ENCODE measurements at places on chromosomes 2 and 18.
A peak's percentile ranks its signal among the peaks of the same experiment; 100 is the strongest.

- no peak overlapping the region for H3K4me3 ChIP-seq
- no peaks in the 10 kb centered on the region for H3K27me3 ChIP-seq
- no peak for DNase-seq
- no peak overlapping the region for H3K27ac ChIP-seq
- H3K36me3 ChIP-seq, result no peaks in the 10 kb centered on the region
Measured at GRCh38 chr2:79370976-79371538, 141.8 kb upstream of the CTNNA2 start.

- no peak overlapping the region for H3K4me3 ChIP-seq
- no peak overlapping the region for H3K27ac ChIP-seq
- no peak for DNase-seq
- H3K4me1 ChIP-seq, result no peaks in the 10 kb centered on the region
- H3K36me3 ChIP-seq, result no peaks in the 10 kb centered on the region
- H3K27me3 ChIP-seq, result no peaks in the 10 kb centered on the region
Measured at GRCh38 chr2:7915302-7916091, 766.4 kb upstream of the ID2 start.

DNA sequence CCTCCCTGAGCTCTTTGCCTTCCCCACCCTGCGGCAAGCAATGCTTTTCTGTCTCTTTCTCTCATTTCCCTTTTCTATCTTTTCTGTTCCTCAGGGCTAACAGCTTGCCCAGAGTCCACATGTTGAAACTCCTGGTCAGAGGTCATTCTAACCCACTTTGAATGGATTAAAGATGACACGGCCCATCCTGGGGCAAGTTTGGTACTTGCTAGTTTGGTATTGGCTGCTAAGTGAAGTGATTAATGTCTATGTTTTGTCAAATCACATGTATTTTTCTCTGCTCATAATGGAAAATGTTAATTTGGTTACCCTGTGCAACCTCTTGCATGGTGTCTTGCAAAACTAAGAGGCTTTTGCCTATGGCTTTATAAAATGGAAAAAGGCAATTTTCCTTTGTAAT lies 960.2 kb downstream of the CNTNAP5 start:
- H3K27ac ChIP-seq, result no peak overlapping the region
- no peaks in the 10 kb centered on the region for H3K27me3 ChIP-seq
- no peak for DNase-seq
- H3K4me3 ChIP-seq, result no peak overlapping the region

- no peak for DNase-seq
- no peak overlapping the region for H3K27ac ChIP-seq
- H3K4me3 ChIP-seq, result no peak overlapping the region
Measured at GRCh38 chr2:37706334-37707183, 35.1 kb upstream of the CDC42EP3 start.

GRCh38 chr2:79099140-79099686 lies 11.4 kb upstream of the REG1B start:
- no peak overlapping the region for H3K4me3 ChIP-seq
- no peak for DNase-seq

- no peaks in the 10 kb centered on the region for H3K36me3 ChIP-seq
- no peak overlapping the region for H3K27ac ChIP-seq
- peaks cover 3% of the 10 kb centered on the region for H3K27me3 ChIP-seq
- no peaks in the 10 kb centered on the region for H3K4me1 ChIP-seq
- no peak overlapping the region for H3K4me3 ChIP-seq
Measured at GRCh38 chr2:158725441-158725891, 69.7 kb upstream of the DAPL1 start.

GRCh38 chr2:70919672-70920366 lies 15.9 kb upstream of the ATP6V1B1 start:
- no peak overlapping the region for H3K27ac ChIP-seq
- peaks cover 8% of the 10 kb centered on the region for H3K27me3 ChIP-seq
- peak; percentile 88 for DNase-seq
- no peaks in the 10 kb centered on the region for H3K36me3 ChIP-seq

GRCh38 chr18:65610939-65611338 lies 139.9 kb upstream of the CDH7 start:
- H3K4me3 ChIP-seq, result no peak overlapping the region
- no peak overlapping the region for H3K27ac ChIP-seq
- no peaks in the 10 kb centered on the region for H3K27me3 ChIP-seq

DNA sequence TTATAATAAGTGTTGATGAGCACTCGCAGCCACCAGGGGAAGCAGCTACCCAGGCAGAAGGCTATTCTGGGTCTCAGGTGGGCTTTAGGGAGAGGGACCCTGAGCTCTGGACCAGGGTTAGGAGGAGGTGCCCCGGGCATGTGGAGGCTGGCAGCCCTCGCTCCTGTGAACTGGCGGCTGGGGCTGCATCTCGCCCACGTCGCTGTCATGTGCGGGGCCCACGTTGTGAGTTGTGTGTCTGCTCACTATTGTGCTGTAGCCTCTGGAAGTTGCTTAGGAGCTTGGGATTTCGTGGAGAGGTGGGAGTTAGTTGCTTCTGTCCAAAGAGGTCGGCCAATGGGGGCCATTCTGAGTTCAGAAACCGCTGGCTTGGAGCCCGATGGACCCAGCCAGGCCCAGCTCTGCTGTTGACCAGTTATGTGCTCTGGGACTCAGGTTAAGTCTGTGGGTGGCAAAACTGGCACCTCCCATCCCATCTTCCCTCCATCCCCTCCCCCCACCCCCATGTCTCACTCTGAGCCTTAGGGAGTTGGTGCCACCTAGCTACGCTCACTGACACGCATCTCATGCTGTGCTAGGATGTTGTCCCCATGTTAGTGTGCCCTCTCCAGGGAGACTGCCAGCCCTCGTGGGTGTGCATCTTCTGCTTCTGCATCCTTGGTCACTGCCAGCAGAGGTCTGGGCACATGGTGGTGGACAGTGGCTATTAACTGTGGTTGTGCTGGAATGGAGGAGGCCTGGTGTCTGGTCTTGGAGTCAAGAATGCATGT lies 18.5 kb downstream of the RRM2 start:
- no peaks in the 10 kb centered on the region for H3K36me3 ChIP-seq
- no peaks in the 10 kb centered on the region for H3K4me1 ChIP-seq

- peaks cover 14% of the 10 kb centered on the region for H3K27me3 ChIP-seq
- no peak overlapping the region for H3K27ac ChIP-seq
- no peaks in the 10 kb centered on the region for H3K4me1 ChIP-seq
- H3K36me3 ChIP-seq, result no peaks in the 10 kb centered on the region
Measured at GRCh38 chr18:48460929-48461583, 51.9 kb upstream of the ZBTB7C start.

DNA sequence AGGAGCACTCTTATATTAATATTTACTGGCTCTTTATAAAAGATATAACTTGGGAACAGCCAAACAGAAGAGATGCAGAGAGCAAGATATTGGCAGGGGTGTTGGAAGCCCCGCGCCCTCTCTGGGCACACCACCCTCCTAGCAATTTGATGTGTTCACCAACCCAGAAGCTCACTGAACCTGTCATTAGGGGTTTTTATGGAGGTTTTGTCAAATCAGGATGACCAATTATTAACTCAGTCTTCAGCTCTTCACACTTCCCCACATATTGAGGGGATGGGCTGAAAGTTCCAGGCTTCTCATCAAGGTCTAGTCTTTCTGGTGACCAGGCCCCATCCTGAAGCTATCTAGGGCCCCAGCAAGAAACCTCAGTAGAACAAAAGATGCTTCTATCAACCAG lies 10.9 kb upstream of the INO80D start:
- DNase-seq, result no peak
- H3K27me3 ChIP-seq, result no peaks in the 10 kb centered on the region
- no peaks in the 10 kb centered on the region for H3K36me3 ChIP-seq
- H3K27ac ChIP-seq, result no peak overlapping the region
- no peaks in the 10 kb centered on the region for H3K4me1 ChIP-seq

GRCh38 chr2:153808679-153809078 lies 63.0 kb upstream of the GALNT13 start:
- no peaks in the 10 kb centered on the region for H3K36me3 ChIP-seq
- no peak for DNase-seq
- no peak overlapping the region for H3K27ac ChIP-seq
- no peaks in the 10 kb centered on the region for H3K27me3 ChIP-seq
- no peak overlapping the region for H3K4me3 ChIP-seq

- H3K4me3 ChIP-seq, result no peak overlapping the region
- H3K4me1 ChIP-seq, result no peaks in the 10 kb centered on the region
Measured at GRCh38 chr2:181312515-181312927, 144.7 kb upstream of the ITGA4 start.

- peaks cover 7% of the 10 kb centered on the region for H3K4me1 ChIP-seq
- no peaks in the 10 kb centered on the region for H3K27me3 ChIP-seq
- peak overlapping the region; percentile 28 for H3K4me3 ChIP-seq
- DNase-seq, result peak; percentile 44
Measured at GRCh38 chr2:69830045-69830905, 815 bp downstream of the GMCL1 start.

- H3K4me3 ChIP-seq, result no peak overlapping the region
- DNase-seq, result peak; percentile 45
- no peaks in the 10 kb centered on the region for H3K36me3 ChIP-seq
Measured at GRCh38 chr2:96907115-96908041, 37.5 kb upstream of the SEMA4C start.

DNA sequence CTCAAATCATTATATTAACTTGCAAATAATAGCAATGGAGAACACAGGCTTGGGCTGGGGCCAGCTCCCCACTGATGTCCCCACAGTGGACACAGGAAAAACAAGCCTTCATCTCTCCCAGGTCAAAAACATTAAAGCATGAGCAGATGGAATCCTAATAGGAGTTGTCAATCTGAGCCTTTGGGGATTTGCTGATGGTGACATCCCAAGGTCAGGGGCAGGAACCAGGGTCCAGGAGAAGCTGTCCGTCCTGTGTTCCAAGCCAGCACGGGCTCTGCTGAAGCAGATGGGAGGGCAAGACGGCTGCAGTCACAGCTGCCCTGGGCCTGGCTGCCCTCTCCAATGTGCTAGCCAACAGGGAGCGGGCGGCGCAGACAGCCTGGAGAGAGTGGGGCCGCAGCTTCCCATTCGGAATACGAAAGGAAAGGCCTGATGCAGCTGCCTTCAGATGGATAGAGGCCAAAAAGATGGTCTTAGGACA lies 135.5 kb downstream of the NDUFA10 start:
- no peaks in the 10 kb centered on the region for H3K4me1 ChIP-seq
- H3K36me3 ChIP-seq, result no peaks in the 10 kb centered on the region
- no peak overlapping the region for H3K4me3 ChIP-seq
- H3K27me3 ChIP-seq, result no peaks in the 10 kb centered on the region
- no peak overlapping the region for H3K27ac ChIP-seq

DNA sequence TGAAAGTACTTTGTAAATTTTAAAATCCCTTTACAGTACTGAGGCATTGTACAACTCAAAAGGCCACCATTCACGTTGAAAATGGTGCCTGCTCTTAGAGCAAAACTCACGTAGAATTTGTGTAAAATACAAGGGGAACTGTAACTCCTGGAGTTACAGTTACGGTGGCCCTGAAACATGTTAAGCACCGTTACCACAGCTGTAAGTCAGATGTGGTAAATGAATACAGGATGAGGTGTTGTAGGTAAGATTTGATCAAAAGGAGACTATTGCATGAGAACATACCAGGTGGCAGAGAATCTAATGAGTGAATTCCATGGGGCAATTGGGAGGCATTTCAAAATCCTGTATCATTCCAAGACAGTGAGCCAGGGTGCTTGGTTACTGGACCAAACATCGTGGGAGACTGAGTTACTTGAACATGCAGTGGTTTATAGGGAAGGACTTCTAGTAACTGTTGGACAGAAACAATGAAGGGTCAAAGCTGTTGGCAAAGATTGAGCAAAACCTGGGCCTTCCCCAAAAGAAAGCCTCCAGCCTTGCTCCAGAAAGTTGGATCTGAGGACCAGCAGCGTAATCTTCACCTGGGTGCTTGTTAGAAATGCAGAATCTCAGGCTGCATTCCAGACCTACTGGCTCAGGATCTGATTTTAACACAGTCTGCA lies 535.8 kb upstream of the POU3F3 start:
- H3K27me3 ChIP-seq, result no peaks in the 10 kb centered on the region
- H3K4me1 ChIP-seq, result no peaks in the 10 kb centered on the region
- DNase-seq, result no peak
- no peak overlapping the region for H3K4me3 ChIP-seq
- no peak overlapping the region for H3K27ac ChIP-seq
- no peaks in the 10 kb centered on the region for H3K36me3 ChIP-seq

DNA sequence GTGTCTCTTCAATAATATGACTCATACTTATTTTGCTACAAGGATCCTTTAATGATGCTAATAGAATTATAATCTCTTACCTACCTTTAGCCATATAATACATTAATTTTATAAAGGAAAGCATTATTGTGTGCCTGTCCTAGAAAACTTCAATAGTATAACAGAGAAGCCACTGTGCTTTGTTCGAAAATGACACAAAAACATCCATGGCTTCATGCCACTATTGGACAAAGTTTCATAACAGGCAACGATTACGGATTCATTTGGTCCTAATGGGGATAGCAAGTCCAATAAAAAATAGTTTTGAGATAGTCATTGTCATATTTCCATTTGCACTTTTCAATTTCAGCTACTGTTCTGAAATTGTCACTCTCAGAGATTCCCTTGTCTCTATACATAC lies 52.5 kb upstream of the CCDC150 start:
- no peaks in the 10 kb centered on the region for H3K36me3 ChIP-seq
- H3K4me1 ChIP-seq, result peaks cover 2% of the 10 kb centered on the region
- H3K27me3 ChIP-seq, result peaks cover 31% of the 10 kb centered on the region
- DNase-seq, result no peak
- no peak overlapping the region for H3K4me3 ChIP-seq
- H3K27ac ChIP-seq, result no peak overlapping the region

DNA sequence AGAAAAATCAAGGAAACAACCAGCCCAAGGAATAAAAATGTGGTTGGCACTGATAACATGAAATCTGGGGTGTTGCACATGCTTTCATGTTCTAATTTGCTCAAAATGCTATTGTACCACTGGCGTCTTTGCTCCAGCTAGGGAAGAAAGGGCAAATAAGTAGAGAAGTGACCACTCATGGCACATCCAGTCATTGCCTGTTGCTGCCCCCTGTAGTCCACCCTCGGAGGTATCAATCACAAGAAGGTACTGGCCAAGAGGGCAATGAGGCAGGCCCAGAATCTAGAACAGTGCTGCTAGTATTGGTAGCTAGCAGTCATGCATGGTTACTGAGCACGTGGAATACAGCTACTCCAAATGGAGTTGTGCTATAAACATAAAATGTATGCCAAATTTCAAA lies 213.4 kb downstream of the CDCA7 start:
- no peaks in the 10 kb centered on the region for H3K27me3 ChIP-seq
- no peak overlapping the region for H3K4me3 ChIP-seq
- H3K27ac ChIP-seq, result no peak overlapping the region

DNA sequence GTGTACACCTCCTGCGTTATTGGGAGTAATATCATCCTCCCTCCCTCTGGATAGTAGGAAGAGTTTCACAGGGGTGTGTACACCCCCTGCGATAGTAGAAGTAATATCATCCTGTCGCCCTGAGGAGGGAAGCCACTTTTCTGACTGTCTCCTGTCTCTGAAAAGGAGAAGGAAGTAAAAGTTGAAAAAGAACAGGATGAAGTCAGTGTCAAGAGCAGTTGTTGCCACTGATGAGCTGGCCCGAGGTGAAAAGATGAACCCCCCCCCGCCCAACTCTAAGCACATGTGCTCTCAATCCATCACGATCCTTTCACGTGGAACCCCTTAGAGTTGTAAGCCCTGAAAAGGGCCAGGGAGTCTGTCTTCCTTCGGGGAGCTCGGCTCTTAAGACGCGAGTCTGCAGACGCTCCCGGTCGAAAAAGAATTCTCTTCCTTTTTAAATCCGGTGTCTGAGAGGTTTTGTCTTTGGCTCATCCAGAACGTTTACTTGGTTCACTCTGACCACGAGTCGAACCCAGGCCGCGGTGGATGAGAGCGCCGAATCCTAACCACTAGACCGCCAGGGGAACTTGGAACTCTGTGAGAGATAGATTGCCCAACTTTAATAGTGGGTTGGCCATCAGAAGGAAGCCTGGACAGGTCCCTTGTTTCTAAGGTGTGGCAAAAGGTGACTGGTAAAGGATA lies 22.4 kb upstream of the NAGK start:
- DNase-seq, result no peak
- H3K36me3 ChIP-seq, result no peaks in the 10 kb centered on the region
- H3K4me3 ChIP-seq, result no peak overlapping the region

Data from endothelial cell of umbilical vein (primary cell).